Stimulated activated CD8-positive, alpha-beta memory T cell treated with anti-CD3 and anti-CD28 coated beads, Interleukin-12 subunit alpha, Interleukin-12 subunit beta, amount 100 ng/mL, for 1 hour (primary cell): ENCODE measurements at places on chromosomes 5 and 9.

DNA sequence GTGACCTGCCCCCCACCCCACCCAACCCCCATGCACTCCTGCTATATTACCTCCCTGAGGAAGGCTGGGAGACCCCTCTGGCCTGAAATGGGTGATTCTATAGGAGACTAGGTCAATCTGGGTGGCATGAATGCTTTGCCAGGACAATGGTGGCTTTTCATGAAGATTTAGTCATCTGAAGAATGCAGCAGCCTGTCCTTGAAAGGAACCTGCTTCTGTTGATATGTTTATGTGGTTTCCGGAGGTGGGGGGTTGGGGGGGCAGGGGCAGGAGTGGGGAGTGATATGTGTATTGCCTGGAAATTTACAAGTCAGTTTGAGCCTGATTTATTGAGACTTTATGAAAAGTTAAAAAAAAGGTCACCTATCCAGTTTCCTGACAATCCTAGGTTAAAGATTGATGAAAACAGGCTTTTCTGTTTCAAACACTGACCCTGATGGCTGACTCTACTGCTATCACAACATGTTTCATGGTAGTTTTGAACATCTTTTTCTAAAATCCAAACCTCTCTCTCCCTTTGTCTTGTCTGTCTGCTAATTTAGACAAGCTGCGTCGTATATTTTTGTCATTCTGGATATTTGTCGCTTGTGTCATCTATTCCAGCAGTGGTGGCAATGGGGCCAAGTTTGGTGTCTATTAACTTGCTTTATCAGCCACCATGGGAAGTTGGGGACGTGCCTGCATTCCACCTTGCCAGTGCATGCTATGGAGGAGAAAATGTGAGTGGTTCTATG lies 153.7 kb upstream of the EGFLAM start:
- DNase-seq: no peak

- no peak for DNase-seq
These were observed 318.4 kb upstream of the NMUR2 start for GRCh38 chr5:152723482-152723881.

DNA sequence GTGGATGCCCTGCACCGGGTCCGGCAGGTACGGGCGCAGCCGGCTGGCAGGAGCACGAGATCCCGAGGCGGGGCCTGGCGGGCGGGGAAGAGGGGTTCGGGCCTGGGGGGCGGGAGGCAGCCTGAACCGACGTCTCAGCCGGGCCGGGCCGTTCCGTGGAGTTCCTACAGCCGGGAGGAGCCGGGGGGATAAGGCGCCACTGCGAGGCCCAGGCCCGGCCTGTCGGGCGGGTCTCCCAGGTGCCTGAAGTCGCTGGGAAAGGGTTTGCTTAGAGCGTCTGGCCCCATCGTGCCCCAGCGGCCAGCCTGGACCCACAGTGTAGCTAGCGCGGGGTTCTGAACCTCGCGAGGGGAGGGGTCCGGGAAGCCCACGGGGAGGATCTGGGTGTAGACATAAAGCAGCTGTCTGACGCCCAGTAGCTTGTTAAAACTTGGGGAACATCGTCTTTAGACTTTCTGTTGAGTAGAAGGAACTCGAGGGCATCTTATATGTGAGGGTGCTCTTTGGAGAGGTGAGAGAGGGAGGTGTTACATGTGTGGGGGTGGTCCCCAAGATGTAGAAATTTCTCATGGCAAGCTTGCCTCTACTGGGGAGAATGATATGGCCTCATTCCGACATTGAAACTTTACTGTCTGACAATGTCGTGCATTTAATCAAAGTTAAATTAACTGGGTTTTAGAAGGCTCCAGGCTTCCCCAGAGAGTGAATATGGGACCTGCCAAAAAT lies 524 bp downstream of the FUBP3 start:
- DNase-seq: peak; percentile 0

GRCh38 chr9:18043978-18044377 lies 430.0 kb upstream of the ADAMTSL1 start:
- no peak for DNase-seq

DNA sequence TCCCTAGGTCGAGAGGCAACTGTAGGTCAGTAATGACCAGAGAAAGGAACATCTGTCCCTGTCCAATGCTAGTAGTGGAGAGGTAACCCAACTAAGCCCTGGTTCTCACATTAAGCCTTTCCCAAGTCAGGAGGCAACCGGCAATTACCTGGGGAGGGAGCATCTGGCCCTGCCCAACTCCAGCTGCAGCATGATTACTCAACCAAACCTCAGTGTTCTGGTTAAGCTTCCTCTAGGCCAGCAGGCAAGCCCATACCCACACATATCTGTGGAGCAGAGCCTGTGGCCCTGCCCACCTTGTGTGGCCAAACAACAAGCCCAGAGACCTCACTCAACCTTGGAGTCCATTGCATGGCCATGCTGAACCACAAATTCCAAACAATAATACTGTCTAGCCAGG lies 220.8 kb upstream of the SLC24A2 start:
- no peak for DNase-seq

DNA sequence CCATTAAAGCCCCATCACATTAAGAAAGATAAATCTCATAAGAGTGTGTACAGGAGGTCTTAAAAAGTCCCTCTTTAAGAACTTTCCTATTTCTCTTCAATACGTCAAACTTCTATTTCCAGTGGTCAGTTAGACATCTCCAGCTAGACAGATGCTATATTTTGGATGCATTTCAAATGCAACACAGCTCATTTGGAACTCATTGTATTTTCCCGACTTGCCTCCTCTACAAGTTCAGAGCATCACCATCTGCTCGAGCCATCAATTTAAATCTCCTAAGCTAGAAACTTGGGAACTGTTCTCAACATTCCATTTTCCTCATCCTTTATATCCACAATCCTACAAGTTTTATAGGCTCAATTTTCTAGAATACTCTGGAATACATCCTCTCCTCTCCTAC lies 3.2 kb upstream of the UHRF2 start:
- DNase-seq: no peak

DNA sequence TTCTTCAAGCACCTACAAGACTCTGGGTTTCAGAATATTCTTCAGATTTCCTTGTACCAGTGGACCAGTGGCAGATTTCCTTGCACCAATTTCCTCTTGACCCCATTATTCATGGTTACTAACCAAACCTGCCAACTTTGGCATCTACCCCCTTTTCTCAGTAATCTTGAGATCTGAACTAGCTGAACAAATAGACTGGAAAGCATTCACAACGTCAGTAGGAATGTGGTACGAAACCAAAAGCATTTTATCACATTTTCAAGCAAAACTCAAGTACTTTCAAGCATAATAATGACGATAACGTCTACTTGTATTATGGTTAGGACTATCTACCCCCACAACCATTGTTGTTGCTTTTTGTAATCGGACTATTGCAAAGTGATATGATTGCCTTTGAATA lies 1217.3 kb downstream of the PTPRD start:
- DNase-seq: no peak

GRCh38 chr5:151498395-151499155 lies 51.2 kb downstream of the SLC36A1 start:
- DNase-seq: no peak

DNA sequence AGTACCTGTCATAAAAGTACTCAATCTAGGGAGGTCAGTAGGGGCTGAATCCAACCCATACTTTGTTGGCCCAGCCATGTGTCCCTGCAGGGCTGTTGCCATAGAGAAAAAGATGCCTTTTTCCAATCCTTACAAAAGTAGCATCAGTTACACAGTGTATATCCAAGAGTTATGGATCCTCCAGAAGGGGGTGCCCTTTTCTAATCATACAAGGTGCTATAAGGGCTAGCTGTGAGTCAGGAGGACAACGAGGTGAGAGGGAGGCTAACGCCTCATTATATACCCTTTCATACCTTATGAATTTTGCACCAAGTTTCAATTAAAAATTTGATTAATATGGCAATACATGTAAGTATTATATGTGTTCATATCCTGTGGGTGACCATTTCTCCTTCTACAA lies 4.8 kb downstream of the KIAA0825 start:
- DNase-seq: no peak

DNA sequence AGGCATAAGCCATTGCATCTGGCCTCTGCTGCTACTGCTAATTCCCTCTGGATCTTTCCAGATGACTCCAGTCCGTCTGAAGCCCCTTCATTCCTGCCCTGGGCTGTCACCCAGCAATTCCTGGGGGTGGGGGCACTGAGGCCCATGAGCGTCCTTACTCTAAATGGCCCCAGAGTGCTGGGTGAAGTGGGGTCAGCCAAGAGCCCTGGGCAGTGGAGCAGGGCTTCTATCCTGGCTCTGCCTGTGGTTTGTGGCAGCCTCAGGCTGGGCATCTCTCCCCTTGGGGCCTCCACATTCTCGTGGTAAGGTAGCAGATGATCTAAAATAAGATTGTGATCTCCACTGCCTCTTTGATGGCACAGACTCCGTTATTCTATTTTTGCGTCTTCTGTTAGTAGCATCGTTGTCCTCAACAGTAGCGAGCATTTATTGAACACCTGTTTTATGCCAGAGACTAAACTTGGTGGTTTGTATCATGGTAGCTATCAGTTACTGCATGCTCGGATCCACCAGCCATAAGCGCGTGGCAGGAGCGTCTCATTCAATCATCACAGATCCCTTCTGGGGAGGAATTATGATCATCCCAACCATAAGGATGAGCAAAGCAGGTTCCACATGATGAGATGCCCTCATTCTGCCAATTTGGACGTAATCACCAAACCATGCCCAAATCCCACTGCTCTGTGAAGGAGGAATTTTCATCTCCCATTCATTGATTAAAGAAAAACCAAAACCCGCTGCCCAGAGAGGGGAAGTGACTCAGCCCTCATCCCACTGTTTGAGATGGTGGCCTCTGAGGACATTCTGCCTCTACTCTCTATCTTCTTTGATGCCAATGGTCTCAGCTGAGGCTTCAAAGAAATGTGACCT lies 21.9 kb upstream of the DUSP1 start:
- DNase-seq: no peak

DNA sequence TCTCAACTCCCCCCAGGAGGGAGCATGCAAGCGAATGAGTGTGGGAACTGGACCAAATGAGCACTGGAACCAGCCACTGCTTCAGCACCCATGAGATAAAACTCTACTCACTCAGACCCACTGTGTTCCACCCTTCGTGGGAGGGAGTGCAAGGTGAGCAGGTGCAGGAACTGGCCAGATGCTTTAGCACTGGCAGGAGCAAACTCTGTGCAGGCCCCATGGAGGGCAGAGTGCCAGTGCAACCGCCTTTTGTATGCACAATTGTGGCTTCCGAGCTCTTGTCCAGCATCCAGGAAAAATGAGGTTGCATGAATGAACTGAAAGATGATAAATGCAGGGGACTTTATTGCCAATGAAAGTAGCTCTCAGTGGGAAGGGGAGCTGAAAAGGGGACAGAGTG lies 67.4 kb upstream of the CCDC112 start:
- no peak for DNase-seq

DNA sequence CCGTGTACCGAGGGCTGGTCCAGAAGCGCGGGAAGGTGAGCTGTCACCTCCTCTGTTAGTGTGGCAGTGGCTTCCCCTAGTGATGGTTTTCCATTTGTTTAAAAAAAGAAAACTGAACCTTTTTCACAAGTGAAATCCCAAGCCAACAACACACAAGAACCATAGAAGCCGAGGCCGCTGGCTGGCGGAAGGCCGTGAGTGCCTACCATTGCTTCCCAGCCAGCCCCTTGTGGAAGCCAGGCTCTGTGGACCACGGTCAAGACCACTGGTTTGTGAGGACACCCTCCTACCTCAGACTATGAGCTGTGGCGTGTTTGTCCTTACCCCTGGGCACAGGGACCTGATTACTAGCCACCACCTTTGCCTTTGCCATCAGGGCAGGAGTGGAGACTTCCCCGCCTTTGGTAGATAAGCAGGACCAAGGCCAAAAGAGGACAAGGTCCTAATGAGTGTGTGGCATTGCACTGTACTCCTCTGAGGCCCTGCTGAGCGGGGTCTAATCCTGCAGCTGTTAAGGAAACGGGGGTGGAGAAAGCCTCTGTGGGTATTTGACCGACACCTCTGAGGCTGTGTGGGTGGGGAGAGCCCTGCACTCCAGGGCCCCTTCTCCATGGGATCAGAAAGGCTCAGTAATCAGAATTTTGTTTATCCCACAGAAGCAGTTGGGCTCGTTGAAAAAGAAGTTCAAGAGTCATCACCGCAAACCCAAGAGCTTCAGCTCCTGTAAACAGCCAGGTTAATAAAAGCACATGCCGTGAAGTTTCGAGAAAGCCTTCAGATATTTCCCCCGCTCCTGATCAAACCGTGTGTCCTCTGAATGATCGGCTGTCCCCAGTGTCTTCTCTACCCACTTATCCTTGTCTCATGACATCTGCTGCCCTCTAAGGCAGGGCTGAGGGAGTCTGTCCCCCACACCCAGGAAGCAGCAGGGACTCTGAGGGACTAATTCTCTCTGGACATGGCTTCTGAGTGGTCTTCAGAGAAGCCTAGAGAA lies 4.3 kb downstream of the SURF2 start:
- no peak for DNase-seq

- DNase-seq: no peak
These were observed 136.3 kb upstream of the SNX2 start for GRCh38 chr5:122638581-122638980.

- no peak for DNase-seq
These were observed 200.9 kb downstream of the AUH start for GRCh38 chr9:91160599-91161464.

DNA sequence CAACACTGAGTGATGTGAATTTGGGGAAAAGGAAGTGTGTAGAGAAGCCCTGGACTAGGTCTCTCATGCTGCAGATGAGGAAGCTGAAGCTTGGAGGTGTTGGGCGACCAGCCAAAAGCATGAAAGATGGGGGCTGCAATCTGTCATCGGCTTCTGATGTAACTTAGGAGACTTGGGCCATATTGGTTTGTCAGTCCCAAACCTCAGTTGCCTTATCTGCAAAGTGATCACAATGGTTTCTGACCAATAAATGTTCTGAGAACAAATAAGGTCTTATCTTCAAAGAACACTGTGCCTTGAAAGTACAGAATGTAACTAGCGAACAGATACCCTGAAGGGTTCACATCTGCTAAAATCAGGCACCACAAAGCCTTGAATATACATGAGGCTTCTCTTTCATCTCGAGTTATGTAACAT lies 198.4 kb upstream of the NR3C1 start:
- DNase-seq: no peak
